ENCODE measurements at places on chromosomes 12 and 14.

DNA sequence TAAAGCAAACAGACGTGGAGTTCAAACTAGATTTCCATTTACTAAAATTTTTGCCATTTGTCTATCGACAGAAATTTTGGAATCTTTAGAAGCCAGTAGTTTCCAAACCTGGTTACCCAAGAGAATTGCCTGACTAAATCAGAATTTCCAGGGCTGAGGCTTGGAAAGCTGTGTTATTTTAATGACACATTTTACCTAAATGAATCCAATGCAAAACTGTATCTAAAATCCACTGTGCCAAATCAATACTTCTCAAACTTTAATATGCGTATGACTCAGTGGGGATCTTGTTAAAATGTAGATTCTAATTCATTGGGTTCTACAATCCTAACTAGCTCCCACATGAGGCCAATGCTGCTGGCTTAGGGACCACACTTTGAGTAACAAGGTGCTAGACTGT lies 35.0 kb upstream of the TC2N start:
- DNase-seq = no peak

DNA sequence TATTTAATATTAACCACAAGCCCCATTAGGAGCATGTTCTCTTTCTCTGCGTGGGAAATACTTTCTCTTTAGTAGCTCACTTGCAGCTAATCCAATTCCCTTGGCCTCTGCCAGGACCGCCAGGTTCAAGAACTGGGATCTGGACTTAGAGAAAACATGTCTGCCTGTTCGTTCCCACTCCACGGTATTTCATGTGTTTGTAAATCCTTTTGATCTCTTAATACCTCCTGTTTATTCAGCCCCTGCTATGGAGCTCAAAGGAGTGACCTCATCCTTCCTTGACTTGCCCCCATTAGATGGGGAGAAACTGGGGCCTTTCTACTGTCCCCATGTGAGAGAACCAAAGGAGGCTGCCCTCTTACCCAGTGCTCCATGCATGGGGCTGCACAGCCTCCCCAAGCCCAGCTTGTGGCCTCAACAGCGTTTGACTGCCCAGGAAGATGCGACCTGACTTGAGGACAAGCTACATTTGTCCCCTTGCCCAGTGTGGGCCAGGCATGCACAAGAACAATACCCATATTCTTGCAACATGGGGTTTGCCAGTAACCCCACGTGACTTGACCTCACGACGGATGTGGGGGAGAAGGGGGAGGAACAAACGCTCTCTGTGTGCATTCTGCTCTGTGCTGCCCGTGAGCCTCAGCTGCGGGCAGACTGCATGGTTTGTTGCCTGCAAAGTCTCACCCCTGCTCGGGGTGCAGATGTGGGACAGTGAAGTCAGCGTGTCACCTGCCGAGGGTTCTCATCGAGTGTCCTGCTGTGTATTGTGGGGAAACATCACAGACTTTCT lies 30.3 kb downstream of the CD9 start:
- peak; percentile 78 for DNase-seq

DNA sequence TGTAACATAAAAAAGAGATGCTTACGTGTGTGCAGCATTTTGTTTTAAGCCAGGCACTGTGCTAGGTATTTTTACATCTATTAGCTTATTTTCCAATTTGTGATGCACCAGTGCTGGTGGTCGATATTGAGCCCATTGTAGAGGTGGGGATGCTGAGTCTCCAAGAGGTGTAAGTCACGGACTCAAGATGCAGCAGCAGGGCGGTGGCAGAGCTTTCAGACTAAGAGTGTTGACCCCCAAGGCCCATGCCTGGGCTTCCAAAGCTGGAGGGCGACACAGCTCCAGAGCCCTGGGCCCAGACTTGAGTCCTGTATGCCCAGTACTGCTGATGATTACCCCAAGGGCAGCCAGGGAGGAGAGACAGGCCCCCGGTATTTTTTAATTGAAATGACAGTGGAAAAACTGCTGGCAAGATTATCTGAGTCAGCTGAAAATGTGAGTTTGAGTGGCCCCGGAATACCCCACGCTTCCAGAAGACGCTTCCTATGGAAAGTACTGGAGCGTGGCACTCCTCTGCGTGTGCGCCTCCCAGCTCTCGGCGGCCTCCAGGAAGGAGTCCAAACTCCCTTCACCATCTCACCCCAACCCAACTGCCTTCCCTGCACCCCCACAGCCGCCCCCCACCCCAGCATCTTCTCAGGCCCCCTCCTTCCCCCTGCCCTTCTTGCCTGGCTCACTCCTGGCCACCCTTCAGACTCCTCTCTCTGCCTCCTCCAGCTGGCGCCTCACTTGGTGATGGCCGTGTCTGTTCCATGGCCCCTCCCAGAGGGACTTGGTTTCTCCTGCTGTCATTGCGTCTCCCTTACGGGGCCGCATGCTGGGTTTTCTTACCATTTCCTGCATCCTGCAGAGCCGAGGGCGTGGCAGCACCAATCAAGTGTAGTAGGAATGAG lies 40.7 kb downstream of the ELK3 start:
- no peak for DNase-seq

DNA sequence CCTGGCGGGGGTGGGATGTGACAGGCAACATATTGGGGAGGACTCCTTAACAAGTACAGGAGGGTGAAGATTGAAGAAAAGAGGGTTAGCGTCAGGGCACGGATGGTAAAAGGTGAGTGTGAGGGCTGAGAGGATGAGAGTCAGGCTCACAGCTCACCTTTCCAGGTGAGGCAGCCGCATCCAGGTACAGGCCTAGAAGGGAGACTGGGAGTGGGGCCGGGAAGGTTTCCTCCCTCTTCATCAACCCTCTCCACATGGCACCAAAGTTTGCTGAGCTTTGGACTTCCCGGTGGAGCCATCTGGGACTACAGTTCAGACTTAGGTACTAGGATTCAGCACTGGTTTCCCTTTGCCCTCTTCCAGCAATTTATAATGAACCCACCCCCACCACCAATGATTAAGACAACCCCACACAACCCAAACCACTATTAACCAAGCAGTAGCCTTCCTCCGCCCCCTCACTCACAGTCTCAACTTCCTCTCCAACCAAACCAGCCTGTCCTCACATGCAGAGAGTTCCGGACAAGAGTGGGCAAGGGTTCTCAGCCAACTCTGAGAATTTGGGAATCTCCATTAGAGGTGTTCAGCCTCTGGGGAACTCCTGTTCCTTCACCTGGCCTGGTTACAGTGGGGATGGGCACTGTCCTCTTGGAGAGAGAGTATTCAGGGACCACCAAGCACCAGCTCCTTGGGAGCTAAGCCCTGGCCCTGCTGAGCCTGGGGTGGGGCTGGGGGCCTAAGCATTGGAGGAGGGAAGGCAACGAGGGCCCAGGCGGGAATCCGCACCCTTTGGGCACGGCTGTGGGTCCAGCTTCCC lies 2.4 kb upstream of the HOXC4 start:
- no peak for DNase-seq

DNA sequence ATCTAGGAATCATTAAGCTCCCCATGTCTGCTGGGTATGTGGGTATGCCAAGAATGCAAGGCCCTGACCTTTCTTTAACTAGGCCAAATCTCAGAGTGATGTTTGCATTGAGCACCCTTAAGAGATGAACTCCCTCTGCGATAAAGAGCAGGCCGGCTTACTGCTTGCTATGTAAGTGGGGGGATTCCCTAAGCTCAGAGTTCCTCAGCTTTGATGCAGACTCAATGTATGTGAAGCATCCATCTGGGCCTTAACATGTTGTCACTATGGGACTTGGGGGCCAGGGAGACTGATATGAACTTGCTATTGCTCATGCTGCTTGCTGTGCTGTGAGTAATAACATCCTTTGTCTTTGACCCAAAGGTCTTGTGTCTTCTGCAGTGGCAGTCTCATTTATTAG lies 149.7 kb downstream of the C12orf75 start:
- no peak for DNase-seq

GRCh38 chr14:103067231-103067954 lies 10.0 kb upstream of the CDC42BPB start:
- DNase-seq = no peak

- no peak for DNase-seq
These were observed 306.1 kb upstream of the RGS6 start for GRCh38 chr14:71625891-71626701.

DNA sequence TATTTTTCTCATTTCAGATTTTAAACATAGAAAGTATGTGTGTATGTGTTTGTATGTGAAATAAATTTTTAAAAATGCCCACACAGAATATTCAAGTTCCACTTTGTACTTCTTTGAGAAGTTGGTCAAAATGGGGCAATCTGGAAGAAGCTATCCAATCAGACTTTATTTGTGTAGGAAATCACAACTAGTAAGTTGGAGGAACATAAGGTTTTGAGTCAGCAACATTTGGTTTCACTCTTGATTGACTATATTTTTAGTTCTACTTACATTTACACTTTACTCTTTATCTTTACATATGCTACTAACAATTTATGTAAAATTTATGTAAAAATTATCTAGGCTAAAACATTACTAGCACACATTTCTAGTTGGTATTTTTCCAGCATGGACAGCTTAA lies 128.1 kb downstream of the ATXN7L3B start:
- DNase-seq = no peak

DNA sequence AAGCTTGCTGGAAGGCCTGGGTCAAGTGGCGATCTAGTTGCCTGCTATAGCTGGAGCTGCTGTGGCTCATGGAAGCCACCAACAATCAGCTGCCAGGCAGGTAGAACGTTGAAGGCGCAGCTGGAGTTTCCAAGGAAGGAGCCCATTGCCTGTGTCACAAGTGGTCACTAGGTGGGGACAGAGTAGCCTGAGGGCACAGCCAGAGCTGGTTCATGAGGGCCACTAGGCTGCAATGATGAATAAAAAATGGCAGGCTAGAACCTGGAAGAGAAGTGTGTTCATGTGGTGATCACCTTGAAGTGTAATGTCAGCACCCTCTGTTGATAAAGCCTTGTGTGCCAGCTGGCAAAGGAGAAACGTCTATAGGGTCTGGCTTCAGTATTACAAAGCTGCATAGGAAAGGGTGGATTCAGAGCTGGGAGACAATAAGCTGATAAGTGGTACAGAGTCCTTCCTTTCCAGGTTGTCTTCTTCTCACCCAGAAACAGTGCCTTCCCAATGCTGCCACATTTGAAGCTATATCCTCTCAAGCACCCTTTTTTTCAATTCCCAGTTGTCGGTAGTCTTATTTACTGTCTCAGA lies 165.8 kb downstream of the EMP1 start:
- peak; percentile 5 for DNase-seq

DNA sequence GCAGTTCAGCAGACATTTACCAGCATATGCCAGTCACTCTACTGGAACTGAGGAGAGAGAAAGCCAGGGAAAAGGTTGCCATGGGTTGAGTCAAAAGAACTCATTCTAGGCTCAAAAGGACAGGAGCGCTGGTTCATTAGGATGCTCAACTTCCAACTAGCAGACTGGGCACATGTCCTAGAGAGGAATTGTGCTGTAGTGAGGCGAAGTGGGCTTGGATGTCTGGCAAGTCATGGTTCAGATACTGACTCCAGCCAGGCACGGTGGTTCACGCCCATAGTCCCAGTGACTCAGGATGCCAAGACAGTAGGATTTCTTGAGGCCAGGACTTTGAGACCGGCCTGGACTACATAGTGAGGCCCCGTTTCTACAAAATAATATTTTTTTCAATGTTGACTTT lies 281.5 kb downstream of the CACNA1C start:
- no peak for DNase-seq

GRCh38 chr12:10528174-10528953 lies 22.7 kb downstream of the EIF2S3B start:
- DNase-seq = no peak

GRCh38 chr14:21557084-21557901 lies 22.6 kb downstream of the OR10G3 start:
- peak; percentile 31 for DNase-seq

DNA sequence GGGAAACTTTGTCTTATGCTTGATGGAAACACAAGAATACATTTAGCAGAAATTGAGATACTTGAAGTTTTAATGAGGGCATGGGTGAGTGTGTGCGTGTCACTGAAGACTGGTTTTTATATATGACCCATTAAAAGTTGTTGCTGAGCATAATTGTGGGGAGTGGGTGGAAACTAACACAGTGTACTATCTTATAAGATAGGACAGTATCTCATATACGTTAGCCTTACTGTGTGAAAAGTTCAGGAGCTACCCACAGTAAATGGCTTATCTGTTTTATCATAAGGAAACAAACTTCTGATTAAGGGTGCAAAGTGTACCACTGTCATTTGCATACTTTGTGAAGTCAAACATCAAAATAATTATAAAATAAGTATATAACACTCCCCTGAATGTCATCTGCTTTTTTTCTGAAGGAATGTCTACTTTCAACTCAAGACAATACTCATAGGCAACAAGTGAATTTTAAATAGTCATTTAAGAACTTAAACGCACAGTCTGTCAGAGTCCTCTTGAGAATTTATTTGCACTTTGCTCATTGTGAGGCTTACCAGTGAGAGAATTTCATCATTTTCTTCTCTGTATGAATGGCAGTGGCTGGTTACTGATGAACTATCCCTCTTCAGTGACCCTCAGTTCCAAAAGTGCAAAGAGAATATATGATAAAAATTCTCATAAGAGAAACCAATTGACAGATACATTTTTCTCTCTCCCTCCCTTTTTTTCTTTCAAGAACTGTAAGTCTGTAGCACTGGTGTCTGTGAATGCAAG lies 4.2 kb downstream of the PDE3A start:
- DNase-seq = no peak

DNA sequence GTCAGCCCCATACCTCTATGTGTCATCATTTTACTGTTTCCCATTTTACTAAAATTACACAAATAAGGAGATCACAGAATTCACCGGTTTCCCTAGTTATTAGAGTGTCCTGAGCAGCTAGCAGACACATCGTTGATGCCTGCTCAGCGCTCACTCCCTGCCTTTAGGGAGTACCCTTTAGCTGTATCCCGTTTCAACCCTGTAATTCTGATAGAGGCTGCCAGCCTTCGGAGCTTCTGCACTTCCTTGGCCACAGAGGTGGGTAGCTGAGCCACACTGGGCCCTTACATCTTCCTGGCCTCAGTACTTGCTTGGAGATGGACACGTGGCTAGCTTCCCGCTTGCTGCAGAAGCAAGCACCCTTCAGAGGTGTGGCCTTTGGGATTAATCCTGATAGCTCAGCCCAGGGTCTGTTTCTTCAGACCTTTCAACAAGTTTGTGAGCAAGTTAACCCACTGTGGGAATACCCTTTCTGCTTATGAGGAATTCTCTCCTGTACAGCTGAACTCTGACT lies 14.3 kb upstream of the FBXW8 start:
- no peak for DNase-seq

DNA sequence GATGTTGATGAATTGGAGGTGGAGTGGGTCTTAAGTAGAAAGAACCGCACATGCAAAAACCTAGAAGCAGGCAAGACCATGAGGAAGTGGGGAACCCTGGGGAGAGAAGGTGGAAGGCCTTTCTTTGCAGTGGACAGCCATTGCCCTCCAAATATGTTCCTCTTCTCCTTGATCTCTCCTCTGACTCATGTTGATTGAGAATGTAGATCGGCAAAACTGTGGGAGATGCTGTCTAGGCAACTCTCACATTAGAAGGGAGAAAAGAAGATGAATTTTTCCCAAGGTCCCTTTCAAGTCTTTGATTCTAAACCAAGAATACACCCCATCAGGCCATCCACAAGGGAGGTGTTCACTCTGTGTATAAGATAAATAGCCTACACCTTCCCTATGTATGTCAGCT lies 257.5 kb downstream of the MSRB3 start:
- DNase-seq = no peak

GRCh38 chr12:113016796-113017195 lies 38.5 kb downstream of the OAS2 start:
- no peak for DNase-seq

GRCh38 chr14:38039496-38039895 lies 168.2 kb upstream of the SSTR1 start:
- no peak for DNase-seq
